ENCODE measurements at places on chromosomes 16 and 17. TPM values are rescaled to one million over a fixed set of nuclear protein-coding genes. Genes with fewer than 3 reads are reported as not detected.

MAPT gene
- 20.1 TPM for polyA plus RNA-seq

NLGN2 gene
- 6.6 TPM for polyA plus RNA-seq

HEATR9 gene
- not detected for polyA plus RNA-seq

HCRT gene
- polyA plus RNA-seq: not detected

TBC1D3L gene
- polyA plus RNA-seq: not detected

Measured in Purkinje cell (primary cell).